Stimulated activated CD8-positive, alpha-beta memory T cell treated with anti-CD3 and anti-CD28 coated beads, Interleukin-7, amount 100 ng/mL, for 1 hour (primary cell): ENCODE measurements at places on chromosomes 12 and 14.

DNA sequence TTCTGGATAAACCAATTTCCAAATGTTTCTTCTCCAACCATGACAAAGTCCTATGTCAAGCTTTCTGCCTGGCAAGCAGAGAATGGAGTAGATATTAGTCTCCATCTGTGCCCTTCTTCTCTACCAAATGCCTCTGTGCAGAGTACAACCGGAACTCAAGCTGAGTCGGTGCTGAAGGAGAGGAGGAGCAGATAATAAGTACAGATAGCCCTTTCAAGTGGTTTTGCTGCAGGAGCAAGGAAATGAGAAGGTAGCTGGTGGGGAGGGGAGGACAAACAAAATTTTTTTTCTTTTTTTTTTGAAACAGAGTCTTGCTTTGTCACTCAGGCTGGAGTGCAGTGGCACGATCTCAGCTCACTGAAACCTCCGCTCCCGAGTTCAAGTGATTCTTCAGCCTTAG lies 14.2 kb upstream of the HELB start:
- DNase-seq = no peak

DNA sequence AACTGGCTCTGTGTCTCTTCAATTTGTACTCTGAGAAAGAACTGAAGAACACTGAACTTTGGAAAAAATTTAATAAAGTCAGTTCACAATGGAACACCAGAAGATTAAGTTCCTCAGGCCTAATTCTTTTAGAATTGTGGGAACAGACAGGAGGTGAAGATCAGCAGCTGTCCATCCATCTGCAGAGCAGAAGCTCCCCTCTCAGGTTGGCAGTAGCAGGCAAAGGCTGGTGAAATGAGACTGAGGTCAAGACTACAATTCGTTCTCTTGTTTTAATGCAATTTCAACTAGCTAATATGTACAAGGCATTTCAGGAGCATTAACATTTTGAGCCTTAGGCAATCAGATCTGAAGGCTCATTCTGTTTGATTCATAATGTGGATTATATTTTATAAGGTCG lies 10.3 kb upstream of the TRHDE start:
- no peak for DNase-seq

DNA sequence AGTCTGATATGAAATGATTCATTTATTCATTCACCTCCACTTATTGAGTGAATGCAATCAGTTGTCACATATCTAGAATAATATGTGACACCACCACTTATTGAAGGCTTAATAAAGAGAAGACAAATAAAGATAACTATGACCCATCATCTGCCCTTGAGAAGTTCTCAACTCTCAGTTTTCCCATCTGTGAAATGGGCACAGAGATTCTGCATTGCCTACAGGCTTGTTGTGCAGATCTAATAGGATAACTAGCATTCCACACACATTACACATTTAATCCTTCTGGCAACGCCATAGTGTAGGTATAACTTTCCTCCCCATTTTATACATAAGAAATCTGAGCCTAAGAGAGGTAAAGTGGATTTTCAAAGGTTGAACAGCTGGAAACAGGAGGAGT lies 84.2 kb upstream of the FICD start:
- DNase-seq = no peak

DNA sequence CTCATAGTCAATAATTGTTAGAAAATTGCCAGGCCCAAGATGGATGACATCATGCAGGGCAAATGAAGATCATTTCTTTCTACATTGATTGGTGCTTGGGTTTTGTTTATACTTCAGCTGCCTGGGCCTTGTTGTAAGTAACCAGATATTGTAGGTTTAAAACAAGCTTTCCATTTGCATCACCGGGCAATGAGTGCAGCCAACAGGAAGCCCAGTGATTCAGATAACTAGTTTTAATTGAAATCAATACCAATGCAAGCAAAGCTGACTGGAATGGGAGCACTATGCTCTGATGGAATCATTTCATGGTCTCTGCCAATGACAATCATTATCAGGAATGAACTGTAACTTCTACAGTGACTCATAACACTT lies 279.3 kb downstream of the DUSP6 start:
- DNase-seq = no peak

DNA sequence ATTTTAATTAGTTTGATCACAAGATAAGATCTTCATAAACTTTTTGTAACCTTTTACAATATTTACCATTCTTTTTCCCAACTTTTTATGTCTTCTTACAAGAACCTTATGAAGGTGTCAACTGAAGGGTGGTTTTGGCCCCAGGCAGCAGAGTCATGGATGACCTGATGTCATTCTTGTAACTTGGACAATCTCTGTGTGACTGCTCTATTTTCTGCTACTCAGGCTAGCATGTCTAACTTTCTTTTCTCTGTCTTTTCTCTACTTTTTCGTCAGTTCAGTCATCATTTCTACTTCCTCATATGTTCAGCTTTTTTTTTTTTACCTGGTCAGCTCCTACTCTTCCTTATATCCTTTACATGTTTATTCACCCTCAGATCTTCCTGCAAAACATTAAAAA lies 150.7 kb upstream of the PTPRQ start:
- no peak for DNase-seq

- DNase-seq = no peak
Measured at GRCh38 chr14:87745507-87746118, 247.4 kb downstream of the GALC start.

- DNase-seq = no peak
Measured at GRCh38 chr12:67202678-67203012, 66.5 kb upstream of the CAND1 start.

DNA sequence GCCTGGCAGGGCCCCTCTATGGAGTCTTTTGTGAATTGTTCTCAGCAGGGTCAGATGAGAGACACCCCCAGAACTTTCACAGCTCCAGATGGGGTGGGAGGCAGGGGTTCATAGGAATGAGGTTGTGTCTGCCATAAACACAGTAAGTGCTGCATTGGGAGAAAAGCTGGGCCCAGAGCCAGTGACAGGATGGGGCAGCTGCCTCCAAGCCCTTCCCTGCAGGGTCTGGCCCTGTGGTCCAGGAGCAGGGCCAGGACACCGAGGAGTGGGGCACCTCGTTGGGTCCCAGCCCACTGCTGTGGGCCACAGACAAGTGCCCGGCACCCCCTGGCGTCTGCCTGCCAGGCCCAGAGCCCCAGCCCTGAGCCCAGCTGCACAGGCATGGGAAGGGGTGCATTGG lies 13.3 kb downstream of the INF2 start:
- DNase-seq = no peak
